ENCODE measurements at places on chromosomes 5 and 9.

DNA sequence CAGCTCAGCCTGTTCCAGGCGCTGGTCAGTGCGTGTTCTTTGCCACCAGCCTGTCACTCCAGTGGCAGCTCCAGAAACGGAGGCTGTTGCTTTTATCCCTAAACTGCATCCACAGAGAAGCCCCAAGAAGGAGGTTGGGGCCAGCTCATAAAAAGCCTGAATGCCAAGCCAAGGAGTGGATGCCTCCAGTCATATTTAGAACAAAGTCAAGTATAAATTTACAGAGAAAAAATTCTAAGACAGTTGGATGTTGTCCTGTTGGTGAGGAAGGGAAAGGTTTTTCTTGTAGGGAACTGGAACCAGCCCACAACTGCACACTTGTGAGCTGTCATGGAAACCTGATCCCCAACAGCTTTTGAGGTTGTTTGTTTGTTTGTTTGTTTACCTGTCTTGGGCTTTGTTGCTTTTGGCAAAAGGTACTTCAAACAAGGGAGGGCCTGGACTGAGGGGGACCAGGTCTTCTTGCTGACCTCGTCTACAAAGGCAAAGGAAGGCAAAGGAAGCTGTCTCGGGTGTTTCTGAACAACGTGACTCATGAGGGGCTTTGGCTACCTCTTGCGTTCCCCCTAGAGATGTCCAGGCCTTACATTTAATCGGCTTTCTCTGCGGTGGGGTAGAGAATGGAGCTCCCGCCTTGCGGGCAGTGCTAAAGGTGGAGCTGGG, 36.7 kb downstream of the OLFML2A start:
- DNase-seq, result no peak

DNA sequence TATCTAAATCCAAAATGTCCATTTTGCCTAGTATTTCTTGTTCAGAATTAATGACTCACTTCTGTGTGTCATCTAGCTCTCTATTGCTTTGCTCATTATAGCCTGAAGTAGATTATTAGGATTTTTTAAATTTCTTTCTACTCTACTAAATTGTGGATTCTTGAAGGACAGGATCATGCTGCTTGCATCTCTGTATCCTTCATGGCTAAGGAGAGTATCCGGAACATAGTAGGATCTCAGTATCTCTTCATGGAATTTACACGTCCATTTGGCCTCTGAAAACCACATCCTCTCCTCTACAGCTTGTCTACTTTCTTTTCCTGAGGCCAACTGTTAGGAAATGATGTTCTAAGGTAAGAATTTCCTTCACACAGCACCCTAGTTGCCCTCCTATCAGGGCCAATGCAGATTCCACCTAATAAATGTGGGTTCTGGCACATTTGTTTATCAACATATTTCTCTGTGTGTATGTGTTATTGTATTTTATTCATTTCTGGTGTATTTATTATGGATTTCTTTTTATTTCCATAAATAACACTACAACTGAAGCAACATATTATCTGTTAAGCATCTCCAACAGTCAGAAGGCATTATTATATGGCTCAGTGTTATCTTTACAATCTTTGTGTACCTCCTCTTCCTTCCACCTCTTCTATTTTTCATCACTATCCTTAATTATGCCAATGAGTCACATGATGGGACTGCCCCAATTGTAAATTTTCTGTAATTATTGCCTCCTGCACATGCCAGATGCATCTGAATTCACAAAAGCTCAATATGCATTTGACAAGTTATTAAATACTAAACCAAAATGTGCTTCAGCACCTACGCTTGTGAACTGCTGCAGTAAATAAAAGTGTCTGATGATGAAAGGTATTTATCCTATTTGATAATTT, 557.8 kb upstream of the TLE4 start:
- peak; percentile 31 for DNase-seq

GRCh38 chr9:90038763-90039162, 434.0 kb downstream of the GADD45G start:
- no peak for DNase-seq

DNA sequence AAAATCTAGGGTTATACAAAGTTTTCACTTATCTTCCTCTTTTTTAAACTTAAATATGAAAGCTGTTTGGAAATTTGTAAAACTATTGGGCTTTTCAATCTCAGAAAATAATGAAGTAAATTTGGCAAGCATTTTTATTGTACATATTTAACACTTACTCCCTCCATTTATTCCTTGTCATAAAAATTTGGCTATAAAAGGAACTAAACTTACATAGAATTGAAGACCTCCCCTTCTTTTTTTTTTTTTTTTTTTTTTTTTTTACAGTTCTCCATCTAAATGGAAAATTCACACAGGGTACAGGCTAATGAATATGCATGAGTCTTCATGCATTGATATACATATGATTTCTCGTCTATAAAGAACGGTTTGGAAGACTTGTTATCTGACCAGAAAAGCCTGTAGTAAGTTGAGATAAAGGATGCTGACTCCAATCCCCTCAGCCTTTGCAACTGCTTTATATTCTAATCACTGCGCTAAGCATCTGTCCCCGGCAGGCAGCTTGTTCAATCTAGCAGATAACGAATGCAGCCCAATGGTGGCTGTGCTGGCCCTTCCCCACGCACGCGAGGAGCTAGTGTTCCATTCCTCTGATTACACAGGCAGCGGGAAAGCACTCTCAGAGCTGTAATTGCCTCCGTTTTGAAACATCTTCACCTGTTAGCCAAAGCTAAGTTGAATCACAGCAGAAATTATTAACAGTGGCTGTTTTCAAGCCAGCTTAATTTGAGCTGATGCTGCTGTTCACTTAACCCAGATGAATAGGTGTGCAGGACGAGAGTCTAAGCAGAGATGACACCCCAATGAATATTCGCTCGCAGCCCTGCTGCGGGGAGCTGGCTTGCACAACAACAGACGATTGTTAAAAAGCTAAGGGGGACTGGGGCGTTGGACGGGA, 453.8 kb upstream of the ZNF608 start:
- no peak for DNase-seq

GRCh38 chr9:5983042-5983441, 32.4 kb downstream of the RANBP6 start:
- no peak for DNase-seq

- peak; percentile 80 for DNase-seq
Measured at GRCh38 chr9:108271646-108272348, 584.0 kb downstream of the ACTL7B start.

DNA sequence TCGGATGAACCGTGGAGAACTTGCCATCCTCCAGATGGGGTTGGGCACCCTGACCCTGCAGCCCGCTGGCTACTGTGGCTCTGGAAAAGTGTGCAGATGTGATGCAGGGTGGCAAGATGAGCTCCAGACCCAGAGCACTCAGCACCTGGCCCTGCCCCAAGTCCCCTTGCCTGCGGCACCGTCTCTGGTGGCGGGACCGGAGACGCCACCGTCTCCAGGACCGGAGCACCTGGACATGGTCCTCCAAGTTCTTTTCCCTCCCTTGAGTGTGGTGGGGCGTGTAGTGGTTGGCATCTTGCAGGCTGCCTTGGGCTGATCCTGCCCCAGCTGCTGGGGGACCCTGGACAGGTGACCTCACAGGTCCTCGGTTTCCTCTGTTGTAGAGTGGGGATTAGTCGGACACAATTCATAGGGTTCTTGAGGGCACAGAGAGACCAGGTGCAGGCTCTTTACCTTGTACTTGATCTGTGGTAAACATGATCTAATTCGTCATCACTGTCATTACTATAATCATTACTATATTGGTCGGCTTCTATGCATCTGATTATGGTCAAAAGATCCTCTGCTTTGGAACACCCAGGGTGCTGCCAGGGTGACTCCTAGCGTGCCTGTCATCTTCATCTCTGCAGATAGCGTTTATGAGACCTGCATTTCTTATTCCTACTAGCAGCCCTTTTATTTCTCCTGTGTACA, 83.5 kb downstream of the COL5A1 start:
- no peak for DNase-seq

GRCh38 chr5:67170767-67171166, 25.8 kb downstream of the CD180 start:
- no peak for DNase-seq

- no peak for DNase-seq
Measured at GRCh38 chr5:138139781-138140090, 508 bp upstream of the NME5 start.
